ENCODE measurements at places on chromosomes 7 and 10.

DNA sequence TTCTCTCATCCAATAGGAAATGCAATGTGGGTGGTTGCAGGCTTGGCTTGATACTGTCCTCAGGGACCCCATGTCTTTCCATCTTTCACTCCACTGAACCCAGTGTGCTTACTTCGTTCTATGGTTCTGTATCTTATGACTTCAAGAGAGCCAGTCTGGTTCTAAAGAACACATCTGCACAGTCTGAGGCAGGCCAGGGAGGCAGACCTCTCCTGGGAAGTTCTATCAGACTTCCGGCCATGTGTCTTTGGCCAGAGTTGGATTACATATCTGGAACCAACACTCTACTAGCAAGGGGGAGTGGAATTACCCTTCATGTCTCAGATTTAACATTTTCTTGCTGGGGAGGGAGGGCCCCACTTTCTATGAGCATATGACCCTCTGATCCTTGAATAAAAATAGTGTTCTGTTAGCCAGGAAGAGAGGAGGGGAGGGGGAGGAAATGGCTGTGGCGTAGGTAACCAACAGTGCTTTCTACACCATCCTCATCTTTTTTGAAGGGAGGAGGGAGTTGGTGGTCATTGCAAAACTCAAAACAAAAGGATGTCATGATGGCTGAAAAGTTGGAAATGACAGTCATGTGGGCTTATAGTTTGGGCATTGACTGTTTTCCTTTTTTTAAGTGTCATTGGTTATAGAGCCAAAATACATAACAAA, 370.2 kb downstream of the GATA3 start:
- no peak for DNase-seq

- DNase-seq = no peak
Measured at GRCh38 chr7:151312831-151313809, 28.5 kb upstream of the NUB1 start.

GRCh38 chr10:57769298-57769697, 498.4 kb downstream of the IPMK start:
- DNase-seq = no peak

GRCh38 chr10:51251110-51251509, 176.8 kb downstream of the PRKG1 start:
- no peak for DNase-seq

DNA sequence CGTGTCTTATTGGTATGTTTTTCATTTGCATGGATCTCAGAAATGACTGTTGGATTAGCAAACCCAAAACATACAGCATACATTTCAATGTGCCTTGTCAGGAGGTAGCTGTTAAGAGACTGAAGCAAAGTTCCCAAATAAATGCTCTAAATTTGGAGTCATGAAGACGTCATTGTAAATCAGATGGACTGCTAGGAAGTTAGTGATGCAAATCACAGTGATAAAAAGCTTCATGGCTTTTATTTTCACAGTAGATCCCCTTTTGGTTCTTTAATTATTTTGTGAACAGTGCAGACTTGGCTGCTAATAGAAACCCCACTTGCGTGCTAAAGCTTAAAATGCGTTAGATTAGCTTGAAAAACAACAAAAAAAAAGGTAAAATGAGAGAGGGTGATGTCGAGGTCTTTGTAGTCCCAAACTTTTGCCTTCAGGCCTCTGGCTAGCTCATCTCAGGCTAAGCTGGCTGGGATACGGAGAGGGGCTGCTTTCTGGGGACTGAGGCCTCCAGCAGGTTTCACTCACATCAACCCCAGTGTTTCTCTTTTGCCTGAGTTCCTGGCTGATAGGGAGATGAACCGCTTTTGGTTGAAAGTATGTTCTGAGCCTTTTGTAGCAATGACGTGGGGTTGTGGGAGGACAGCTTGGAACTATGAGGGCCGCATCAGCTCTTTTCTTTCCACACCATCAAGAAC, 107.1 kb upstream of the CDCA7L start:
- DNase-seq = no peak

DNA sequence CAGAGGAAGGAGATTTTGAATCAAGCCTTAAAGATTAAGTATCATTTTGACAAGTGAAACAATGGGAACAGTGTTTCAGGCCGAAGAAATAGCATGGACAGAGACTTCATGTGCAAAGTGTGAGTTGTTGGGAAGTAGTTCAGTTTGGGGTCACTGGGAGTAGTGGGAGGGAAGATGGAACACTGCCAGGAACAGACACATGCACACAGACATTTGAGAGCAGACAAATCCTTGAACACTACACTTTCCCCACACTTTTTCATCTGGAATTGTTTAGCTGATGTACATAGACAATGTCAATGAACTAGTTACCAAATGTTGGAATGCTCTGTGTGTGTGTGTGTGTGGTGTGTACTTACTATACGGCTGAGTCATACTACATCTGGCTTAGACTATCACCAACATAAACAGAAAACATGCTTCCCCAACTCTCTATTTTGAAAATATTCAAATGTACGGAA, 52.4 kb upstream of the LRRC17 start:
- no peak for DNase-seq

- DNase-seq = no peak
Measured at GRCh38 chr7:151129117-151129959, 38.2 kb downstream of the GBX1 start.

GRCh38 chr7:70669854-70670253, 462.1 kb upstream of the GALNT17 start:
- DNase-seq = no peak

DNA sequence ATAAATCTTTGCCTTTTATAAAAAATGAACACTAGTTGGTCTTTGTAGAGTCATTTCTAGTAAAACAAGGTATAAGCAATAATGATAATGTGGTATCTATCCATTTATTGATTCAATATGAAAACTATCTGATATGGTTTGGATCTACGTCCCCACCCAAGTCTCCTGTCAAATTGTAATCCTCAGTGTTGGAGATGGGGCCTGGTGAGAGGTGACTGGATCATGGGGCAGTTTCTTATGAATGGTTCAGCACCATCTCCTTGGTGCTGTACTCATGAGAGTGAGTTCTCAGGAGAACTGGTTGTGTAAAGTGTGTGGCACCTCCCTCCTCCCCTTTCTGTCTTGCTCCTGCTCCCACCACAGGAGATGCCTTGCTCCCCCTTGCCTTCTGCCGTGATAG, 288.8 kb downstream of the CACNA2D1 start:
- no peak for DNase-seq

- no peak for DNase-seq
Measured at GRCh38 chr10:28365840-28366239, 63.0 kb upstream of the MPP7 start.

GRCh38 chr7:20064974-20065862, 152.0 kb downstream of the MACC1 start:
- no peak for DNase-seq

- DNase-seq = no peak
Measured at GRCh38 chr10:133178357-133179127, 18.5 kb downstream of the KNDC1 start.

DNA sequence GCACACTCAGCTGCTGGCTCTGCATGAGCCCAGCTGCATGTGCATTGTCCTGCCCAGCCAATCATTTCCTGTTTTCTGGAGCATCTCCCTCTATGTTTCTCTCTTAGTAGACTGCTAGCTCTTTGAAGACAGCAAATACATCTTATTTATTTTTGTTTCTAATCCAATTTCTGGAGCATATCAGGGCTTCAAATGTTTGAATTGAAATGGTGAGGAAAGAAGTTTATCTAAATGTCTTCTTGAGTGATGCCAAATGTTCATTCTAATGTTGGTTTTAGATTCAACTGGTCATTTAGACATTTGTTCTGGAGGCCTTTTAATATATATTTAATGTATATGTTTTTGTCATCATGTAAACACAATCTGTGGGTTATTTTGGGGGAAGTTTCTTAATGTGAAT, 141.9 kb downstream of the DNAJB9 start:
- DNase-seq = no peak

- DNase-seq = no peak
Measured at GRCh38 chr7:96831446-96831845, 121.8 kb upstream of the SEM1 start.

- DNase-seq = no peak
Measured at GRCh38 chr10:34223658-34224057, 591.4 kb downstream of the PARD3 start.

DNA sequence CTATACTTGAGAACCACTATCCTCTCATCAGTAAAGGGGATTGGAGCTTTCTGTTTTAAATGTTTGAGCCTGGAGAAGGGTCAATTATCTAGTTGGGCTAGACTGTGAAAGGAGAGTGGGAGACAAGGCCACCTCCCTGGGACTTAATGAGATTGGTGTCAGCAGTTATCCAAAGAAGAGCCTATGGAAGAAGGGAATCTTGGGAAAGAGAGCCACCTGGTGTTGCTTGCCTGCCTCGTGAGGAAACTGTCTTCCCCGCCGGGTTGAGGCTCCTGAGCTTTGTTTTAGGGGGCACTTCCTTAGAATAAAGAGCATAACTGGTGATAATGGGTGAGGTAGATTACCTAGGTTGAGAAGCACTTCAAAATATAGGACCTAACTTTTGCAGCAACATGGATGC, 32.0 kb upstream of the ABCB4 start:
- DNase-seq = no peak

DNA sequence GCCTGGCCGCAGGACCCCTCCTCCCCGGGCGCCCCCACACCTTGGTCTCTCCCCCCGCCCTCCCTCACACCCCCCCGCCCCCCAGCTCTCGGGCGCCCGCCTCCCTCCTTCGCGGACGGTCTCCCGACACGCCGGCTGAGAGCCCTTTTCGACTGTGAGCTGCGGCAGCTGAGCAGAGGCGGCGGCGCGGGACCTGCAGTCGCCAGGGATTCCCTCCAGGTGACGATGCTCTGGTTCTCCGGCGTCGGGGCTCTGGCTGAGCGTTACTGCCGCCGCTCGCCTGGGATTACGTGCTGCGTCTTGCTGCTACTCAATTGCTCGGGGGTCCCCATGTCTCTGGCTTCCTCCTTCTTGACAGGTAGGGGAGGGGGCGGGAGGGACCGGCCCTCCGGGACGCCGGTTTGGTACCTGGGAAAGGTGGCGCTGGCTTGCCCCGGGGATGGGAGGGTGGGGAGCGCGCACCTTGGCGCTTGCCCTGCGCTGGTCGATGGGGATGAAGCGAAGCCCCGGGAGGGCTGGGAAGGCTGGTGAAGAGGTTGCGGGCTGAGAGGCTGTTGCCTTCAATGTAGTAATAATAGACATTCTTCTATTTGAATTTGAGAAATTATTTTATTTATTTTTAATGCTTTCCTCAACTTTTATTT, at the start of gene BMPER:
BMPER (plus strand) TSS at position 151 of the 644 bp plus-strand sequence; CDS start at position 226, 75 bp downstream.
- DNase-seq = peak; percentile 77

- no peak for DNase-seq
Measured at GRCh38 chr7:139004321-139005090, 23.3 kb upstream of the KIAA1549 start.

- no peak for DNase-seq
Measured at GRCh38 chr7:126856691-126857291, 395.9 kb downstream of the GRM8 start.

DNA sequence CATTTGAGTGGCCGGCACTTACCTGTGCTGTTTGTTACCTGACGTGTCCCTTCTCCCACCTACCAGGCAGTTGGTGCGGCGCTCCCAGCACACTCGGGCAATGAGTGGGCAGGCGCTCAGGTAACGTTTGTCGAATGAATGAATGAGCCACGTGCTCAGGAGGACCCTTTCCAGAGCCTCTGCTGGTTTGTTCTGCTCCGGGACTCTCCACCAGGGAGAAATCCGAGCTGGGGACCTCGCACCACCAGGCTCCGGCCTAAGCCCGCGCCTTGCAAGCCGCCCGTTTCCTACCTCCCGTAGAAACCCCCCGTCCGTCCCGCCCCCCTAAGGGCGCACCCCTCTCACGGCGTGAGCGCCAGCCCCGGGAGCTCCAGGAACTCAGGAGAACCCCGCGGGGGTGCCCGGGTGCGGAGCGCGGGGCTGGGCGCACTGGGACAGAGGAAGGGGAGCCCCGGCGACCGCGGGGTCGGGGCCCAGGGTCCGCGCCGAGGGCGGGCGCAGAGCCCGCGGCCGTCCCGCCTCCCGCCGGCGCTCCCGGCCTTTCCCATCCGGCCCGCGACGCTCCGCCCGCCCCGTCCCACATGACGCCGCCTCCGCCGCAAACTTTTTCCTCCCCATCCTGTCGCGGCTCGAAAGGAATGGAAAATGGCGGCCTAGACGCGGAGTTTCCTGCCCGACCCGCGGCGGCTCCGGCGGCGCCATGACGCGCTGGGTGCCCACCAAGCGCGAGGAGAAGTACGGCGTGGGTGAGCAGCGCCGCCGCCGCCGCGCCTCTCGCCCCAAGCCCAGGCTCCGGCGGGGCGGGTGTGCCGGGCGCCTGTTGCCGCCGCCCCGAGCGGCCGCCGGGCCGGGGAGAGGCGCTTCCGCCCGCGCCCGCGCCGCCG, at the start of gene DOCK1:
DOCK1 (plus strand) TSS at position 611 of the 884 bp plus-strand sequence; CDS start at position 701, 90 bp downstream.
- peak; percentile 74 for DNase-seq

DNA sequence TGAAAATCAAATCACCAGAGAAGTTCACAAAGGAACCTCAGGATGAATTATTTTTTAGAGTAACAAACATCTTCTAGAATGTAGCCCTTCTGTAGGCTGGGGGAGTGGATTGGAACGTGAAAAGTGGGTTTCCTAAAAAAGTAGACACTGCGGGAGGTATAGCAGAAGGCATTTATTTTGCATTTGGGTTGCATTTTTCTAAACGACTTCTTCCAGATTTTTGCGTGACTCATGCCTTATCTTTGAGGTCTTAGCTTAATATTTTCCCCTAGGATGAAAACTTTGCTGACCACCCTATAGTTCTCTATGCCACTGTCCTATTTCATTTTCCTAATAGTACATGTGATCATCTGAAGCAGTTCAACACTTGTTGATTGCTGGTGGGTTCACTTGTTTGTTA, 112.7 kb upstream of the JCAD start:
- no peak for DNase-seq

GRCh38 chr10:11409357-11409756, 202.1 kb downstream of the USP6NL start:
- no peak for DNase-seq

DNA sequence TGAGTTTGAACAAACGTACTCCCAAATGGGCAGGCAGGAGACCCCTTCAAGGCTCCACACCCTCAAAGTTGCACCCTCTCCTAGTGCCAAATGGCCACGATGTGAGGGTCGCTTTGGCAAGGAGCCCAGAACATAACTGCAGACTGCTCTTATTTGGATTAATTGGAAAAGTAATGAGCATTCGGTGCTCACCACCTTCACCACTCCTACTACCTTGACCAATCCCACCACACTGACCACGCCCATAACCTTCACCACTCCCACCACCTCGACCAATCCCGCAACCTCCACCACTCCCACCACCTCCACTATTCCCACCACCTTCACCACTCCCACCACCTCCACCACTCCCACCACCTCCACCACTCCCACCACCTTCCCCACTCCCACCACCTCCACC, 94.7 kb upstream of the PAX2 start:
- DNase-seq = no peak

- no peak for DNase-seq
Measured at GRCh38 chr7:893686-894085, 17.3 kb downstream of the GET4 start.

DNA sequence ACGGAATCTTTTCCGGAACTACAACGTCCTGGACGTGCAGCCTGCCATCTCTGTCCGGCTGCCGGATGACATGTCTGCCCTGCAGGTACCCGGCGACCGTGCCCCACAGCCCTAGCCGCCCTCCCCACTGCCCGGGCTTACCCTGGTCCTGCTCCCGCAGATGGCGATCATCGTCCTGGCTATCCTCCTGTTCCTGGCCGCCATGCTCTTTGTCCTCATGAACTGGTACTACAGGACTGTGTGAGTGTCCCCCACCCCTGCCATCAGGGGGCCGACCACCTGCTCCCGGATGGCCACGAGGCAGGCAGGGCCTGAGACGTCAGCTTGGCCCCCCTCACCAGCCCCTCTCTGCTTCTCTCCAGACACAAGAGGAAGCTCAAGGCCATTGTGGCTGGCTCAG, 38.0 kb upstream of the VSIR start:
- no peak for DNase-seq

GRCh38 chr10:120473593-120473992, 16.6 kb downstream of the PLPP4 start:
- no peak for DNase-seq
